CD14-positive monocyte (primary cell): ENCODE measurements at places on chromosomes 11 and 22.
A peak's percentile ranks its signal among the peaks of the same experiment; 100 is the strongest.

DNA sequence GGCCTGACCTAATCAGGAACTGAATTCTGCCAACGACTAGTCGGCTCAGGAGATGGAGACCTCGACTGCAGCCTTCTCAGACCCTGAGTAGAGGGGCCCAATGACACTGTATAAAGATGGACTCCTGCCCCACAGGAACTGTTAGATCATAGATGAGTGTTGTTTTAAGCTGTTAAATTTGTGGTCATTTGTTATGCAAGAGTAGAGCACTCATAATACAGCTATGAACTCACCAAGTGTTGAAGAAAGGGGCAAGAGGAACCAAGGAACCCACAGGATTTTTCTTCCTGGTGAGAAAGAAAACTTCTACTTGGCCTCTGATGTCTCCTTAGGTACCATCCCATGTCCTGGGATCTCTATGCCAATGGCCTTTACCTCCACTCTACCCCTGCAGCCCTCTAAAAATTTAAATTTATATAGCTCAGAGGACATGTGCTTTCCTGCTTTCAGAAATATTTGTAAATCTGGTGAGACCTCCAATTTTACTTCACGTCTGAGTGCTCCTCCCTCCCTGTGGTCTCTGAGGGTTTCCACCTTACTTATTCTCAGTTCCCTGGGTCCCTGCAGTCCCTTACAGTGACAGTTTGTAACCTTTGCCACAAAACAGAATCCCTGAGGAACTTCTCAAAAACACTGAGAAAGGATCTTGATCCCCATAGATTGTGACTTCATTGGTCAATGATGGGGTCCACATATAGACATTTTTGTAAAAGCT lies 256.3 kb upstream of the ARHGAP20 start:
- peak; percentile 55 for DNase-seq

DNA sequence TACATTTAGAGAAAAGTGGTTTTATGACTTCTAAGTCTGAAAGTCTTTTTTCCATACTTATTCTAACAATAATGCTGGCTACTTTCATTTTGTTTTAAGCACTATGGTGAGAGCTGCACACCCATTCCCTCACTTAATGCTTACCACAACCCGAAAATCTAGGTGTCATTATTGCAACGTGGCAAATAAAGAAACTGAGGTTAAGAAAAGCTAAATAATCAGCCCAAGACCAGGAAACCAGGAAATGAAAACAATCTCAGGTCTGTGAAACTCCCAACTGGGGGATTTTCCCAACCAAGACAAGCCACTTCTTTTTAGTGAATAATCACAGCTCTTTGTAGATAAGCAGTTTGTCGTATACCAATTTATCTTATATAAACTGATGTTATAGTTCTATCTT lies 126.3 kb downstream of the SLC1A2 start:
- DNase-seq: no peak

DNA sequence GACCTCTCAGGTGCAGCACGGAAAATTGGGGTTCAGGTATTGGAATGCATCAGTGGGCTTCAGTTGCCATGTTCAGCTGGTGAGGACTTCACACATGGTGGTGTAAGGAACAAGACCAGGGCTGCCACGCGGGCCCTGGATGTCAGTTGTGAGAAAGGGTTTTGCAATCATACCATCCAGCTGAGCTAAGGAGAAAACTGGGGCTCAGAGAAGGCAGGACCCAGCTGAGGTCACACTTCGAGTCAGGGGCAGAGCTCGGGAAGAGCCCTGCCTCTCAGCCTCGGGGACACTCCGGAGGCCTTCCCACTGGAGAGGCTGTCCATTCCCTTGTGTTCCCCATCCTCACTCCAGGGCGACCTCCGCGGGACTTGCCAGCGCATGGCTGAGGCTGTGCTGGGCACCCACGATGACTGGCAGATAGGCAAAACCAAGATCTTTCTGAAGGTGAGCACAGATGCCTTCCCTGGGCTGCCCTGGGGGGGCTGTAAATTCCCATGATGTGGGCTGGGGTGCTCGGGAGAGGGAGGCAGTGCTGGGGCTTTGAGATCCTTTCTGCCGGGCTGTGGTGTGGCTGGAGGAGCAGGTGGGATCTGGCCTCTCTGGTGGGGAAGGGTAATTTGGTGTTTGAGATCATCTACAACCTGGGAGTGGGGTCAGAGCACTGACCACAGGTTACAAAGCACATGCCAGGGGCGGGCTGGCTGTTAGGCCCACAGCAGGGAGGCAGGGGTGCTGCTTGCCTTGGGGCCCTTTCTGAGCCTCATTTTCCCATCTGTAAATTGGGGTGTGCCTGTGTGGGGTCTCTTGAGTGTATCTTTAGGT lies 47.2 kb downstream of the MYO7A start:
- peak; percentile 27 for DNase-seq

DNA sequence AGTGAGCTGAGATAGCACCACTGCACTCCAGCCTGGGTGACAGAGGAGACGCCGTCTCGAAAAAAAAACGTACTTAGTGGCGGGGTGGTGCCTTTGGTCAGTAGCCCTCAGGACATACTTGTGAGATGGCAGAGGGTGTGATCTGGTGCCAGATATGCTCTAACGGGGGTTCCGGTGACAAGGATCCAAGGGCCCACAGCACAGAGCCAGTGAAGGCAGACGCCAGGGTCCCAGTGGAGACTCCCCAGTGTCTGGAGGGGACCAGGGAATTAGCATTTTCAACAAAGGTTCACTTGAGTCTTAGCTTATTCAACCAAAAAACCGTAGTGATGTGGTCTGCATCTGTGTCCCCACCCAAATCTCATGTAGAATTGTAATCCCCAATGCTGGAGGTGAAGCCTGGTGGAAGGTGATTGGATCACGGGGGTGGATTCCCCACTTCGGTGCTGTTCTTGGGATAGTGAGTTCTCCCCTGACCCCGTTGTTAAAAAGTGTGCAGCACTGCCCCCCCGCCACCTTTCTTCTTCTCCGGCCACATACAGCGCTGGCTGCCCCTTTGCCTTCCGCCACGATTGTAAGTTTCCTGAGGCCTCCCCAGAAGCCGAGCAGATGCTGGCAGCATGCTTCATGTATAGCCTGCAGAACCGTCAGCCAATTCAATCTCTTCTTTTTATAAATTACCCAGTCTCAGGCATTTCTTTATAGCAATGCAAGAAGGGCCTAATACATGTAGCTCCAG lies 26.6 kb upstream of the OSBPL5 start:
- DNase-seq: no peak

GRCh38 chr11:132095230-132096131 lies 725.1 kb downstream of the NTM start:
- no peak for DNase-seq

DNA sequence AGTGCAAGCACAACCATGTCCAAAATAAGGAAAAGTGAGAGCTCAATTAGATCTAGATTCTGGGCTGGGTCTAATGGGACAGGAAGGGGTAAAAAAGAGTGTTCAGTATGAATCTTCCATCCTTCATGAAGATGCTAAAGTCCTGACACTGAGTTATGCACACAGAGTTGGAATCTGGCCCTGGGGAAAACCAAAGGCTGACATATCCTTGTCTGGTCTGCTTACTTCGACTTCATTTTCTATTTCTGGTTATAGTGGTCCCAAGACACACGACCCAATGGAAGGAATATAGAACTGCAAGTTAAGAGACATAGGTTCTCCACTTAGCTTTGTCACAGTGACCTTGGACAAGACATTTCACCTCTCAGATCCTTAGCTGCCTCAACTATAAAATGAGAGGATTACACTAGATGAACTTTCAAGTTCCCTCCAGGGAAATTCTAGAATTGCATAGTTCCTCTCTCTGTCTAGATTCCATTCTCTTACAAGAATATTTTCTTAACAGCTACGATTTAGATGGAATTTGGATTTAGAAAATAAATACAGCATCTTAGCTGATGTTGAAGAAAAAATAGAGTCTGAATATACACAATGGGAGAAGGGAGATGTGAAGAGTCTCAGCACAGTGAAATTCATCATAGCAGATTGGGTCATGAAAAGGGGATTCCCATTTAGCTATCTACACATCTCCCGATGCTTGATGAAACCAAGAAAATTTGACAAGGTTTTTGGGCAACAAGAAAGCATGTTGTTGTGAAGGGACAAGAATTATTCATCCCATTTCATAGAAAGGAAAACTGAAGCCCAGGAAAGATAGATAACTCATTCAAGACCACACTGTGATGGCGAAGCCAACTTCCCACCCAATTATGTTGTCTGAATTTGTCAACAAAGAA lies 3.3 kb downstream of the BLID start:
- no peak for DNase-seq

DNA sequence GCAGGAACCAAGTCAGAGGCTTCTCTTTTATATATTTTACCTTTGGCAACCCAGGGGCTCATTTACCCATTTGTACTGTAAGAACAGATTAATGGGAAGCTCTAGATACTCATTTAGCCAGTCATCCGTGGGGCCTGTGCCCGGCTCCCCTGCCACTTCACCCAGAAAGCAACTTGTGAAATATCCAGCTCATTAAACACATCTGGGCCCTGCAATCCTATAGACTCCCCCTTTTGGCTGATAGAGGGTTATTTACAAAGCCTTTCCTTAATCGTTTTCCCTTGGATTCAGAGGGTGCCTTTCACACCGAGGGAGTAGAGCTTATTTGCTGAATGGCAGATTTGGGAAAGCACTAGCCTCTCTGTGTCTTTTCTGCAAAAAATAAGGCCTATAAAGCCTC lies 118.7 kb upstream of the SORL1-AS1 start:
- no peak for DNase-seq

- DNase-seq: peak; percentile 16
Measured at GRCh38 chr11:34366522-34366921, 8.7 kb upstream of the ABTB2 start.

DNA sequence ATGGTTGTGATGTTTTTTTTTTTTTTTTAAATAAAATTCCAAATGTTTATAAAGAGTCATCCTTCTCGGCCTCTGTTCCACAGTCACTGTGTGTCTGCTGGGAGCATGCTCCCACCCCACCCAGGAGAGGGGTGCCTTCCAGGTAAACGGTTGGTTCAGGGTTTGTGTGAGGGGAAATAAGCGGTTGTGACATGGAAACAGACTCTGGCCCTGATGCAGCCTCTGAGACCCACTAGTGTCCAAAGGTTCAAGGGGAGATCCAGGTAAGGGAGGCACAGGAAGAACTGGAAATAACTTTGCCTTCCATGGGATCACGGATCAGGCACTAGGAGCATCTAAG lies 6.0 kb upstream of the GAS2L1 start:
- no peak for DNase-seq

- DNase-seq: no peak
Measured at GRCh38 chr11:102252339-102252891, 64.9 kb upstream of the BIRC3 start.

GRCh38 chr22:49586873-49587272 lies 240.8 kb downstream of the BRD1 start:
- DNase-seq: no peak

- DNase-seq: no peak
Measured at GRCh38 chr11:112361396-112361795, 100.7 kb upstream of the PLET1 start.

DNA sequence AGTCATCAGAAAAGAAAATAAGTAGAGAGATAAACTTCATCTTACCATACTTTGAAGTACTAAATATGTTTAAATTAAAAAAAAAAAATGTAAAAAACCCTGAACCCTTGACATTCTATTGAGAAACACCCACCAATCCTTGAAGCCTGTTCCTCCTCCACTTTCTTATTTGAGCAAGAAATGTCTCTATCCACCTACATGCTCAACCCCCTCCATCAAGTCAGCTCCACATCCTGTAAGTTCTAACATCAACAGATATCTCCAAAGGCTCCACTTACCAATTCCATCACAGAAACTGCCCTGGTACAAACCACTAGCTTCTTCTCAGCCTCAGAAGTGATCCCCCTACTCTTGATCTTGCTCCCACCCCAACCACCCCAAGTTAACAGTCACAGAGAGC lies 32.5 kb upstream of the FAT3 start:
- DNase-seq: no peak

DNA sequence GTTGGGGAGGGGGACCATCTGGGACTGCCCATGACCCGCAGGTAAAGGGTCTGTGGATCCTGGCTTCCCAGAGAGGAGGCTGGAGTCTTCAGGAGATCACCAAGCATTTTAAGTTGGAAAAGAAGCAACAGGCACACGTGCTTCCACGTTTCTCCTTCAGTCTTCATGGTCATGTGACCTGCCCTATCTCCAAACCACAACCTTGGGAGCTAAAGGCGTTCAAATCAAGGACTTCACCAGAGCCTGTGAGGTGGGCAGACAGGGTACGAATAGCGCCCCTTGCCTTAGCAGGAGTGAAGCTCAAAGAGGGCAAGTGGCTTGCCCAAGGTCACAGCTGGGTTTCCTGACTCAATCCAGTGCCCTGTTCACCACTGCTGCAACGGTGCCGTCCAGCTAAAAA lies 6.7 kb downstream of the TMEM184B start:
- DNase-seq: no peak

DNA sequence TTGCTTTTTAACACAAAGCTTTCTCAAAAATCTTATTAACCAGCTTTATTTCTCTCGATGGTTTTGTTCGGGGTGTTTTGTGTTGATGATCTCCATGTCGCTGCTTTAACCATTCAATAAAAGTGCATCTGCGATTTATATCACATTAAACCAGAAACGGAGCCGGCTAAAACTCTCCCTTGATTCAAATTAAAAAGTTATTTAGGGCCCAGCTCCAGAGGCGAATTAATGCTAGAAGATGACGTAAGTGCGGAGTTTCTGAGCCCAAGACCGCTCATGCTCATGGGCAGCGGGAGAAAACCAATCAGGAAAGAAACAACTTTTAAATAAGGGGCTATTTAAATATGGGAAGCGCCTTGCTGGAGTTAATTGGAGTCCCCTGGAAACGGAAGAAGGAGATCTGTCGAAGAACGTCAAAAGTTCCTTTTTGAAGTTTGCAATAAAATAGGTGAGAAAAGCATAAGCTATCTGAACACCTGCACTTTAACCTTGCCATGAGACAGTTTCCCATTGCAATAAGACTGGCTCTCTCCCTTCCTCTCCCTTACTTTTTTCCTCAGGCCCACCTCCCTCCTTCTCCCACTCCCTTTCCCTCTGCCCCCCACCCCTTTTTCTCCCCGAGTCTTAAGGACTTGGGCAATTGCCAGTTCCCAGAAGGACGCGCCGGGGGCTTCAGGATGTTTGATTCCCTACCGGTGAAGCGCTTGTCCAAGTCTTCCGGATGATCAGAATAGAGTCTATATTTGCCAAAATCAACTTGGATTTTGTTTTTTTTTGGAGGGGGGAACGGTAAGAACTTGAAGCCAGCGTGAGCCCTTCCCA lies 1.9 kb upstream of the DBX1 start:
- DNase-seq: no peak

DNA sequence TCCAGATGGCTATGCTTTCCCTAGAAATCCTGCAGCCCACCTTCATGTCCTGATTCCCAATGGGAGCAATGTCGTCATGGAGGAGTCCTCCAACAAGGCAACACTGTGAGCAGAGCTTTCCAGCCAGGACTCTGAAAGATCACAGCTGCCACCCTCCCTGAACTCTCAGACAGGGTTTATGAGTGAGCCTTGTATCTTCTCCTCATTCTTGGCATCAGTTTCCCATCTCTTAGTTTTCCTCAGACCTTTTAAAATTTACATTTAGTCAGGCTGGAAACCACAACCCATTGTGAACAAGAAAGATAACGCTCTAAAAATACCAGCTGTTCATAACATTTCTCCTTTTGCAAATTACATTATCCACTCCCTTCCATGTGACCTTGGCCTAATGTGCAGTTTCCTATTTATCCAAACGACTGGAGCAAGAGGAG lies 15.6 kb upstream of the LYVE1 start:
- no peak for DNase-seq

GRCh38 chr11:96095884-96096303 lies 172.0 kb upstream of the MTMR2 start:
- no peak for DNase-seq
